ENCODE measurements at places on chromosomes 4 and X.

- DNase-seq, result no peak
Measured at GRCh38 chr4:35884714-35885480, 359.4 kb downstream of the ARAP2 start.

- DNase-seq, result peak; percentile 46
Measured at GRCh38 chr4:103786014-103786413, 66.2 kb upstream of the TACR3 start.

GRCh38 chrX:7775987-7776386 is 67.0 kb upstream of the VCX start:
- DNase-seq, result no peak

DNA sequence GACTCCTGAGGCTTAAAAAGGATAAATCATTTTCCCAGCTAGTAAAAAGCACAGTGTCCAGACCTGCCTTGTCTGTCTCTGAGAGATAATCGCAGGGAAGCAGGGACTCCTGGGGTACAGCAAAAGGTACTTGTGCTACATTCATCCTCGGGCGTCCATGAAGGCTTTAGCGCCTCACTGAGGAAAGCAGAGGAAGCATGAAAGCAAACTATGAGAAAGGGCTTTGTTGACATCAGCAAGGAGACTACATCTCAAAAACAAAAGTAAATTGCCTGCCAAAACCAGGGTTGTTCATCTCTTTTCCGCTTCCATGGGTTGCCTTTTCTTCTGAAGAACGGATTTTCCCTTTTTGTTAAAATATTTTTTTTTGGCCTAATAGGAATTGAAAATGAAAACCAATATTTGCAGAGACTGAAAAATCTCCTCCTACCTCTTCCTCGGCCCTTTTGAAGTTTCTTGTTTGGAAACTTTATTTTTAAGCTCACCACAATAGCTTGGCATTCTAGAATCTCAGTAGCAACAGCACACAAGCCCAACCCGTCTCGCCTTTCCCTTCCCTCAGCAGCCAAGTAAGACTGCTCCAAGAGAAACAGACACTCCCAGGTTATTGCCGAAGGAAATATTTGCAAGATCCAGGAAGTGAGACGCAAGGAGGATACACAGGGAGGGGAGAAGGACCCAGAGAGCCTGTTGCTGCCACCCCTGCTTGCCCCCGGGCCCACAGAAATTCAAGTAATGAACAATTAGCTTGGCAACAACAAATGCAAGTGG is 148.3 kb upstream of the DGKK start:
- DNase-seq, result no peak

- no peak for DNase-seq
Measured at GRCh38 chrX:1167466-1167865, 45.0 kb downstream of the CRLF2 start.

GRCh38 chr4:140298001-140298400 is 75.4 kb upstream of the SCOC start:
- DNase-seq, result peak; percentile 31

DNA sequence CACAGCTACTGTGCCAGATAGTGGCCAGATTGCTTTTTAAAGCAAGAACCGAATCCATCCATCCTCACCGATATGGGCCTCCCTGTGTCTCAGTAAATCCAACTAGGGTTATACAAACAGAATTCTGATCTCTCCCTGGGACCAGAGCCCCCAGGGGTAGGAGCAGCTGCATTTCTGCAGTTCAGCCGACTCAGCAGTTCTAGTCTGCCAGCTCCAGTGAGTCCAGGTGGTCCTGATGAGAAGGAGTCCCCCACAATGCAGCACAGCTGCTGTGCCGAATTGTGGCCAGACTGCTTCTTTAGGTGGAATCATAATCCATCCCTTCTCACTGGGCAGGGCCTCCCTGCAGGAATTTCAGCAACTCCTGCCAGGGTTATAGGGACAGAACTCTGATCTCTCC is 532.9 kb downstream of the ACTRT1 start:
- no peak for DNase-seq

- peak; percentile 7 for DNase-seq
Measured at GRCh38 chr4:126238013-126238412, 923.3 kb downstream of the FAT4 start.

DNA sequence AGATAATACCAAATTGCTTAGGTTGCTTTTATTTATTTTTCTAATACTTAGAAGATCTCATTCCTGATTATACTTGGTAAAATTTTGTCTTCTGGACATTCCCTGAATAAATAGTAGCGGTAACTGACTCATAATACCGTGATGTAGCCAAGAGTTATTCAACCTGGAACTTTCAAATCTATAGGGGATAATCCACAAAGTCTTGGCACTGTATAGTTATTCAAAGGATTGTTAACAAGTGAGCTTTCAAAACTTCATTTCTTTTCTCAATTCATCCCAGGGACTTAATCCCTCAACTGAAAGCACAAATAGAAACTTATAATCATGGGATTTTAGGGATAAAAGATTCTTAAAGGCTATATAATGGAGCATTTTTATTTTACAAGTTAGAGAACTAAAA is 1383.3 kb downstream of the FAM133A start:
- no peak for DNase-seq

- peak; percentile 67 for DNase-seq
Measured at GRCh38 chr4:107562316-107562715, 157.7 kb downstream of the PAPSS1 start.

DNA sequence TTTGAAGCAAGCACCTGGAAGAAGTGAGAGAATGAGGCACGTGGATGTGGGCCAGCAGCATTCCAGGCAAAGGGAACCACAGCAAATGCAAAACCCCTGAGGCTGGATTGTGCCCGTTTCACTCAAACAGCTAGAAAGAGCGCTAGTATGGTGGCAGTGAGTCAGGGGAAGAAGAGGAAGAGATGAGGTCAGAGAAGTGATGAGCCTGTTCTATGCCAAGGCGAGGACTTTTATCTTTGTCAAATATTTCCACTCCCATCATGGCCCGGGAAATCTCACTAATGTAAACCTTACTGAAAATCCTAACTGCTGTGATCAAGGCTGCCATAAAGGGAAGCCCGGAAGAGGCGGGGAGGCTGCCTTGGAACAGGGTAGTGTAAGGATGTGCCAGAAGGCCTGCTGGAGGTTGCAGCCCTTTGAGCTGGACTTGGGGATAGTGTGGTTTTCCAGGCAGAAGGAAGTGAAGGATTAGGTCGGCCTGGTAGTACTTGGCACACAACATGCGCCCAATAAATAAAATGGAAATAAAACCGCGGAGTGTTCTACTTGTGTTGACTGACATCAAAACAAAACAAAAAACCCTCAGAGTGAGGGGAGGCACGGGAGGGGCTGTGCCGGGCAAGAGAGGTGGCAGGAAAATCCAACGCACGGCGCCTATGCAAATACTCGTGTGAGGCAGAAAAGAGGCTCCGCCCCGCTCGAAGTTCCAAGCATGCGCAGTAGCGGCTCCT is 1.2 kb upstream of the CDK16 start:
- peak; percentile 67 for DNase-seq

DNA sequence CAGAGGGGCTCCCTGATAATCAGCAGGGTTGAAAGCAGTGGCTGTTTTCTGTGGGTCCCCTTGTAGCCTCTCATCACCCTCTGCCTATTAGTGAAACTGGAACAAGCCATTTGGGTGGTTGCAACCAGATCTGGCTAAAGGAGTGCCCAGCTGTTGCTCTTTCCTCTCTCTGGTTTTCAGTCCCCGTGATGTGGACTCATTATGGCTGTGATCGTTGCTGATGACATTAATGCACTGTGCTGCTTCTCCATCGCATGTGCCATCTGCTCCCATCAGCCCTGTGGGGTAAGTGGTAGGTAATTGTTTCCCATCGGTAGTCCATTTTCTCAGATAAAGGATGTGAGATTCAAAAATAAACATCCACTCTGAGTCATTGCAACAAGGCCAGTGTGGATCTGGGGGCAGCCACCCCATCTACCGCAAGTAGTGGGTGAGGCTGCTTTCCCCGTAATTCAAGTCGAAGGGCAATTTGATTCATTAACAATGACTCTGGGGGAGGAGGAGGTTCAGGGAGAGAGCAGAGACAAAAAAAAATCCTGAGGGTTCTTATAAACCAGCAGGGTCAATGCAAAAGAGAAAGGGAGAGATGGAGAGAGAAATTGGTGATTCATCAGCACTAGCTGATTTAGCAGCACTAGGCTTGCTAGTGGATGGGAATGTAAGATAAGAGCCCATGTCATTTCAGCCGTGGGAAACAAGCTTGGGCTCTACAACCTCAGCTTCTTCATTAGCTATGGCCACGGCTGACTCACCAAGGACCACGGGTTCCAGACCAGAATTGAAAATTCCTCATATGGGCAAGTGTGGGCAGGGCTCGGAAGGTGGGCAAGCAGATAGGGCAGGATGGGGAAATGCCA is 357.8 kb downstream of the MID1IP1 start:
- peak; percentile 93 for DNase-seq

DNA sequence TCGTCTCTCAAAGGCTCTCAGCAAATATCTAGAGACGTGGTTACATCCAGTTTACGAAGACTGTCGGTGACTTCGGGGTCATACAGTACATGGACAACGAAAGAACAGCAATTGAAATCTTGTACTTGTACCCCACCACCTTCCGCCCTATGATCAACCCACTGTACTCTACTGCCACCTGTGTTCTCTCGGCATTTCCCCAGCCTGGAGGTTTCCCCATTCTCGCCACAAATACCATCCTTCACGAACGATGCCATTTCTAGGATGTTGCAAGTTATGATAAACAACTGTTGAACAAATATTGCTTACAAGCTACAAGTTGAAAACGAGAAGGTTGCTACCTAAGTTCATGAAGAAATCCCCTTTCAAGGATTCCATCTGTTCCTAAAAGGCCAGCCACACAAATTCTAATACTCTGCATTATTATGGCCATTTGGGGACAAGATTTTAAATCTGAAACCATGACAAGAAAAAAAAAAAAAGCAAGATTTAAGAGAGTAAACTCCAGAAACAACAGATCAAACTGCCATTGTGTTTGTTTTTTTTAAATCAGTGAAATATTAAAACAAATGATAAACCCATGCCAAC is 1.6 kb downstream of the APBB2 start:
- DNase-seq, result peak; percentile 14

DNA sequence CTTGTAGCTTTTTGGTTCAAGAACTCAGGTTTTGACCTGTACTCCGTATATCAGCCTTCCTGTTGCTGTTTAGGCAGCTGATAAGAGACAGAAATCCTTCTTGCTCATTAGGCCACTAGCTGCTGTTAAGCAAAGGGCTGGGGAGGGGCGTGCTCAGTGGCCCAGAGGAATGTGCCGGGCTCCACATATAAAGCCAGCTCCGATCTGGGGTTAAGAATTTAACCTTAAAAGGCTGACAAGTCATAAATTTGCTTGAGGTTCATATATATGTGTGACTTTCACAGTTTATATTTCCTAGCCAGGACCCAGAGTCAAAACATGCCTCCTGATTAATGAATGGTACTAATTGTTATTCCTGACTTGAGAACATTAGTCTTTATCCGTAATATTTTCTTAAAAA is 15.3 kb downstream of the GPC3 start:
- DNase-seq, result no peak

DNA sequence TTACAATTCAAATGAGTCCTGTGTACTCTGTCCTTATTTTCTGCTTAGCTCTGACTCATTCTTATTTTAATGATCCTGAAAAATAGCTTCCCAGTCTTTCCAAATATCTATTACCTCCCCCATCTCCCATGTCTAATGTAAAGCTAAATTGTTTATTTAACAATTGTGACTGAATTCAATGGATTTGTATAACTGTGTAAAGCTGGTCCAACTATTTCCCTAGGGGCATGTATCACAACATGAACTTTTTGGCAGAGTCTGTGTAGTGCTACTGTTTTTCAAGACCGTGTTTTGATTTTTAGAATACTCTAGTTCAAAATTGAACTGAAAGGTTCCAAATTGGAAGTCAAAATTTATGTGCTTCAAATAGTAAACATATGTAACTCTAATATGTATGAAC is 67.8 kb downstream of the SPCS3 start:
- DNase-seq, result no peak

GRCh38 chr4:111960241-111960667 is 185.0 kb upstream of the FAM241A start:
- DNase-seq, result no peak

- DNase-seq, result no peak
Measured at GRCh38 chr4:159137176-159137575, 34.3 kb downstream of the RAPGEF2 start.

DNA sequence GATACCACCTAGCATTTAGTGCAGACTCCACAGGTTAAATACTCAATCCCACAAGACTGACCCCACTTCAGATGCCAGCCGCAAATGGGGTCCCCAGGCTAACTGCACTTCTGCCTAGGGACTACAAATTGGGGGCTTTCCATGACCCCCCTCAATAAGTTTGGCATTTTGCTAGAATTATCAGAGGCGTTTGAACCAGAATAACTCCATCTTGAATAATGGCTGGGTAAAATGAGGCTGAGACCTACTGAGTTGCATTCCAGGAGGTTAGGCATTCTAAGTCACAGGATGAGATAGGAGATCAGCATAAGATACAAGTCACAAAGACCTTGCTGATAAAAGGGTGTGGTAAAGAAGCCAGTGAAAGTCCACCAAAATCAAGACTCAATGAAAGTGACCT is 15.1 kb downstream of the RELL1 start:
- no peak for DNase-seq

GRCh38 chrX:12950851-12951594 is 23.9 kb upstream of the TMSB4X start:
- peak; percentile 6 for DNase-seq

DNA sequence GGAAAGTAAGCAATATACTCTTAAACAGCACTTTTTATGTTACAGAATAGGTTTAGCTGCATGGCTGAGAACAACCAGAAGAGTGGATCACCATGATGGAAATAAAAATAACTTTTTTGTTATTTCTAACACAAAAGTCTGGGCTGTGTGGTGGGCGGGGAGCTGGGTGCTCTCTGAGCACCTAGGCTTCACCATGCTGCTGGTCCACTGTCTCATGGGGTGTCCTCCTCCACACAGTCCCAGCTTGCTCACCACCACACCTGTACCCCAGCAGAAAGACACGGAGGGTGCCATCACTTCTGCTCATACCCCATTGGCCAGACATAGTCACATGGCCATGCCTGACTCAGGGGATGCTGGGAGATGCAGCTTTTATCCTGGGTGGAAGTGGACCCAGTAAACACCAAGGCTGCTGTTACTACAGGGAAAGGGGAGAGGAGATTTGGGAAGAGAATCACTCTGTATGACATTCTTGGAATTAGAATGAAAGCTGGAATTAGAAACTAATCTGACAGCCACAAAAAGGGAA is 45.0 kb downstream of the CPZ start:
- DNase-seq, result no peak

- DNase-seq, result no peak
Measured at GRCh38 chr4:5921101-5921980, 28.5 kb upstream of the CRMP1 start.

GRCh38 chrX:7117587-7117986 is 29.9 kb upstream of the STS start:
- DNase-seq, result no peak

- no peak for DNase-seq
Measured at GRCh38 chrX:66638591-66639500, at the start of gene EDA2R. TSS of gene EDA2R (minus strand) at chrX:66639078. CDS start at chrX:66616020, 23,058 bp downstream.

- DNase-seq, result no peak
Measured at GRCh38 chrX:151184705-151185104, 8.3 kb downstream of the GPR50 start.

Data from NCI-H524 (cell line).